ENCODE measurements at places on chromosomes 7 and 10.

- no peak for DNase-seq
Measured at GRCh38 chr7:26457696-26458327, 166.2 kb downstream of the SNX10 start.

DNA sequence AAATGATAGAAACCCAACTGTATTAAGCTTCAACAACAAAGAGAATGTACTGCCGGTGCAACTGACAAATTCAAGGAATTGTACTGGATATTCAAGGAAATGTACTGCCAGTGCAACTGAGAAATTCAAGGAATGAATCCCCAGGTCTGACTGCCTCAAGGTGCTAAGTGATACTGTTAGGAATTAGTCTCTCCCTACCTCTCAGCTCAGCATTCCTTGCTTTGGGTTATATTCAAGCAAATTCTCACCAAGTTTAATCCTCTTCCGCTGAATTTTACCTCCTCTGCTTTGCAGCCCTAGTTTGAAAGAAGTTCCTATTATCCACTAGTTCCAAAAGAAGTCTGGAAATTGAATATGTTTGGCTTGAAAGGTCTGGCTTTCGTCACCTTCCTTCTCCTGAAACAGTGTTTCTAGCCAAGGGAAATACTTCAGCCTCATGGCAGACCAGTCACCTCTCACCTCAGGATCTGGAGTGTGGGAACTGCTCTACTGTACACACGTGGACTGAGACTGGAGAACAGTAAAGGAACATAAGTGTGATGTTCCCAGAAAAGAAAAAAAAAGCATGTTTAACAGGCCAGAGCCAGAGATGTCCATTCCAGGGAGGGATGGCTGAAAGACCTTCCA is 60.4 kb downstream of the SORCS1 start:
- DNase-seq: no peak

- no peak for DNase-seq
Measured at GRCh38 chr7:102096012-102096332, 190.7 kb upstream of the SH2B2 start.

DNA sequence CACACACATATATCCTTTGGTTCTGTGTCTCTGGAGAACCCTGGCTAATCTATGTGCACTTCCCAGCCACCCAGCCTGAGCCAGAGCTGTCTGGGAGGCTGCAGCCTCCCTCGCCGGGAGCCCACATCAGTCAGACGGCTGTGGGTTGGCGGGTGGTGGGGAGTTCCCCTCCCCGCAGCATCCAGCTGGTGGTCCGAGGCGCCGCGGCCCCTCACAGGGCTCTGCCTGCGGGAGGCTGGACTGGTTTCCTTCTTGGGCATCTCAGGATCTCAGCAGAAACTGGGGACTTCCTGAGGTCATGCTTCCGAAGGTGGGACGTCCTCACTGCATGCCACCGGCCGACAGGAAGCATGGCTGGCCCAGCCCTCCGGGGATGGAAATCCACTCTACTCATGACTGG is 22.0 kb upstream of the PSMG3 start:
- no peak for DNase-seq

DNA sequence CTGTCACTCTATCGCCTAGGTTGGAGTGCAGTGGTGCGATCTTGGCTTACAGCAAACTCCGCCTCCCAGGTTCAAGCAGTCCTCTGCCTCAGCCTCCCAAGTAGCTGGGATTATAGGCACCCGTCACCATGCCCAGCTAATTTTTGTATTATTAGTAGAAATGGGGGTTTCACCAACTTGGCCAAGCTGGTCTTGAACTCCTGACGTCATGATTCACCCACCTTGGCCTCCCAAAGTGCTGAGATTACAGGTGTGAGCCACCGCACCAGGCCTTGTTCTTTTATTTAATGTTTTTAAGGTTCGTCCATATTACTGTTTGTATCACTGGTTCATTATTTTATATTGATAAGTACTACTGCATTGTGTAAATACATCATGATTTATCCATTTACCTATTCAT is 10.2 kb upstream of the ITGA8 start:
- no peak for DNase-seq

DNA sequence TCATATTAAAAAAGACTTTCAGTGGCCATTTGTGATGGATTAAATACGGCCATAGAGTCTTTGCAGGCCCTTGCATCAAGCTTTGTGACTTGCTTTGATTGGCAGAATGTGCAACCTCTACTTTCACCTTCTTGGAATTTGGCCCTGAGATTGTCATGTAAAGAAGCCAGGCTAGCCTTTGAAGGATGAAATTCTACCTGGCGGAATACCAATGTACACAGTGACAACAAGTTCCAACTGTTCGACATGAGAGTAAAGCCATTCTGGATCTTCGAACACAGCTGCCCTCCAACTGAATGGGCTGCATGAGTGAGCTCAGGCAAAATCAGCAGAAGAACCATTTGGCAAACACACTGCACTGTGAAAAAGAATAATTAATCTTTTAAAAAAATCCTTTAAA is 321.3 kb downstream of the PHF14 start:
- DNase-seq: no peak

- DNase-seq: no peak
Measured at GRCh38 chr10:50648089-50648934, 24.6 kb upstream of the SGMS1 start.

GRCh38 chr10:56728349-56728748 is 367.3 kb upstream of the ZWINT start:
- no peak for DNase-seq

GRCh38 chr10:93080350-93081046 is 6.8 kb downstream of the CYP26A1 start:
- no peak for DNase-seq

DNA sequence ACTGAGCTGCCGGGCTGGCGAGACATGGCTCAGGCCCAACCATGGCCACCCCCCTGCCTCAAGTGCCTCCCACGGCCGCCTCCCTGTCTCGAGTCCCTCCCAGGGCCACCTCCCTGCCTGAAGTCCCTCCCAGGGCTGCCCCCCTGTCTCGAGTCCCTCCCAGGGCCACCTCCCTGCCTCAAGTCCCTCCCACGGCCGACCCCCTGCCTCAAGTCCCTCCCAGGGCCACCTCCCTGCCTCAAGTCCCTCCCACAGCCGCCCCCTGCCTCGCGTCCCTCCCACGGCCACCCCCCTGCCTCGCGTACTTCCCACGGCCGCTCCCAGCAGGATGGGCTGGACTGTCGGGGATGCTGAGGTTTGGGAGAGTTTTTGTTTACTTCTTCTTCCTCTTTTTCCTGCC is 462.5 kb downstream of the PTPRN2 start:
- no peak for DNase-seq

DNA sequence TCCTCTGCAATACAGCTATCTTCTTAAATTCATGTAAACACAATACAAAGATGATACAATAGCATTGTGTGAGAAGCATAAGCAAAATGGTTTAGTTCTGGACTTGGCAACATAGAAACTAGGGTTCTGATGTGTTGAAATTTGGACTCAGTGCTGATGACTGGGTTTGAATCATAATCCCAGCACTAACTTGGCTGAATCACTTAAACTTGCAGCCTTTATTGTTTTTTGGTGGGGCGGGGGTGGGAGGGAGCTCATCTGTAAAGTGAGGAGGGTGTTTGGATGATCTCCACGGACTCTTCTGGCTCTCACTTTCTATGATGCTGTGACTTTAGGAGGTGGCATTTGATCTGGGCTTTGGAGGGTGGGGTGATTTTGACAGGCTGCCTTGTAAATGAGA is 158.2 kb downstream of the WNT2 start:
- DNase-seq: no peak

- no peak for DNase-seq
Measured at GRCh38 chr7:81583882-81584533, 185.8 kb downstream of the HGF start.

- DNase-seq: no peak
Measured at GRCh38 chr7:41774966-41775365, 72.1 kb upstream of the INHBA start.

DNA sequence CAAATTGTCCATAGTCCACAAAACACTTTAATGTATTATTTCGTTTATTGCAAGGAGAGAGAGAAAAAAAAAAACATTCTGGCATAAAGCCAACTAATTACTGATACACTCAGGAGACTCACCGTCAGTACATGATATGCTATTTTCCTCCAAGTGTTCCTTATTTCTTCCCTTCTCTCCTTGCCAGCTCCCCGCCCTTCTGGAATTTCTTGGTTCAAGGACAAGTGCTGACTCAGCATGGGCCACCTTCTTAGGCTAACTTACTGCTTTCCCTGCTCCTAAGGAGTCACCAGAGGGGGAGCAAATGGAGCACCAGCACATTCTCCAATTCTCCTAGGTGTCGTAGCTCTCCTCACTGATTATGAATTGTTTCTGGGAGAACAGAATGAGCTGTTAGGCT is 133.8 kb upstream of the HDAC9 start:
- DNase-seq: no peak

- DNase-seq: no peak
Measured at GRCh38 chr10:29784175-29784773, 149.5 kb upstream of the SVIL start.

DNA sequence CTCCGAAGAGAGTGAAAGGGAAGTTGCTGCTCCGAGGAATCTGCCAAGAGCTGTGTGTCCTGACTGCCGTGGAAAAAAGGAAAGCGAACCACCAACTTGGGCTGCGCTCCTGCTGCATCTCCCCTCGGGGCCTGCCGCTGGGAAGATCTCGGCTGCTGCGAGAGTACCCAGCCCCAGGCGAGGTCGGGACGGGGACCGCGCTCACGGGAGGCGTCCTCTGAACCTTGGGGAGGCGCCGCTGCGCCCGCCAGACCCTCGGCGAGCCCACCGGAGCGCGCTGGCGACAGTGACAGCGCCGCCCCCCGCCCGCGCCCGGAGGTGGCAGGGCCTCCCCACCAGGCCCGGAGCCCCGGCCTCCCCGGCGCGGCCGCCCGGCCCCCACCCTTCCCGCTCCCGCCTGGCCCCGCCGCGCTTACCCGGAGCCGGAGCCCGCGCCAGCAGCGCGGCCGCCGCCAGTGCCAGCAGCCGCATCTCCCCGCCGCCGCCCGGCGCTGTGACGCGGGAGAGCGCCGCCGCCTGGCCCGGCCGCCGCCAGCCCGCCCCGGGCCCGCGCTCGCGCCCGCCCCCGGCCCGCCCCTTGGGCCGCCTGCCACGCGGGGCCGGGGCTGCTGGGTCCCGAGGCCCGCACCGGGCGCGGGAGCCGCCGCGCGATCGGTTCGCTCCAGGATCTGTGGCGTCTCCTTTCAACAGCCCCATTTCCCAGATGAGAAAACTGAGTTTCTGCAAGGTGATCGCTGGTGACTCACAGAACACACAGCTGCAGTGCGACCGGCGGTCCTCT is at the start of gene VSTM4:
TSS of gene VSTM4 (minus strand) at position 508 of the 781 bp plus-strand sequence. CDS start at position 471, 37 bp downstream.
- DNase-seq: peak; percentile 66

GRCh38 chr7:132319481-132319880 is 256.8 kb downstream of the PLXNA4 start:
- no peak for DNase-seq

GRCh38 chr10:121448766-121449421 is 149.3 kb downstream of the FGFR2 start:
- no peak for DNase-seq

DNA sequence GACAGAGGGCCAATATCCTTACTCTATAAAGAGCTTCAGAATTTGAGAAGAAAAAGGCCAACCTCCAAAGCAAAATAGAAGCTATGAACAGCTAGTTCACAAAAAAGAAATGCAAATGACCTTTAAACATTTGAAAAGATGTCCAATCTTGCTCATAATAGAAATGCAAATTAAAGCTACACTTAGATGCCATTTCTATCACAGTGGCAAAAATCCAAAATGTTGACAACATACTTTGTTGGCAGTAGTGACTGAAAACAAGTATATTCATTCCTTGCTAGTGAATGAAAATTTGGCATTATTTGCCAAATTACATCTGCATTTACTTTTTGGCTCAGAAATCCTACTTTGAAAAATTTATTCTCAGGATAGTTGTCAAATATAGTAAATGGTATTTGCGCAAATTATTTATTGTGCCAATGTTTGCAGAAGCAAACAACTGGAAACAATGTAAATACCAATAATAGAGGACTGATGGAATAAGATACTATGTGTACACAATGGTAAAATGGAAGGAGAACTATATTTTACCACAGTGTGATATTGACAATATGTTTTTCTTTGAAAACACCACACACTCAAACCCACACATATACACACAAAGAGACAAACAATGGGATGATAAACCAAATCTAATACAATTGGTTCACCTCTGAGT is 9.4 kb downstream of the TMEM106B start:
- DNase-seq: no peak

DNA sequence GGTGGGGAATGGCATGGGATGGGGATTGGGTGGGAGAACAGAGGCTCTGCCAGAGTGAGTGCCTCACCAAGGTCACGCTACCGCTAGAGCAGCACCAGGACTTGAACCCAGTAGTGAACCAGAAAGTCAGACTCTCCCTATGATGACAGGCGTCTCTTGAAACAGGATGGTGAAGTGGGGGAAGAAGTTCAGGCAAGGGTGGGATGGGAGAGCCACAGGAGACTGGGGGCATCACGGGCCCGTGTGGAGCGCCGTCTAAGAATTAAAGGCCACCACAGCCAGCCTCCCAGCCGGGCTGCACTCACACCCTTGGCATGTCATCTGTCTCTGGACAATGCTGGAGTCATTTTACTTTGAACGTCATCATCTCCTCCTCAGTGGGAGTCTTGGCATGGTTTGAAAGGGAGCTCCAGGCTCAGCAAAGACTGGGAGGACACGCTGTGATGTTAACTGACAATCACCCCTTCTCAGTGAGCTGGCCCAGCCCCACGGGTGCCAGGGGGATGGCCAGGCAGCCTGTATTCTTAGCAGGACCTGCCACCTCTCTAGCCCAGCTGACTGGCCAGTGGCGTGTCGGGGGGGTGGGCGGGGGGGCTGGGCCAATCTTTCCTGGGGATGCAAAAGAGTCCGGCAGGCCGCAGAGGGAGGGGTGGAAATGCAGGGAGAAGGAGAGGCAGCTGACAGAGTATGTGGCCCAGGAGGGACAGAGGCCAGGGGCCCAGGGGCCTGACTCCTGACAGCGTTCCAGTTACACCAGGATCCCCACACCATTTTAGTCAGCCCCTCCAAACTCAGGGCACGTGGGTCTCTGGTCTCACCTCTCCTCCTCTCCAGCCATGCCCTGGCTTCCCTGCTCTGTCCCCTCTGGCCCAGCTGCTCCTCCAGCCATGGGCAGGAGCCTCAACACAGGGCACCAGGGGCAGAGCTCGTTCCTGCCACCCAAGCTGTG is 96.2 kb downstream of the VOPP1 start:
- no peak for DNase-seq

DNA sequence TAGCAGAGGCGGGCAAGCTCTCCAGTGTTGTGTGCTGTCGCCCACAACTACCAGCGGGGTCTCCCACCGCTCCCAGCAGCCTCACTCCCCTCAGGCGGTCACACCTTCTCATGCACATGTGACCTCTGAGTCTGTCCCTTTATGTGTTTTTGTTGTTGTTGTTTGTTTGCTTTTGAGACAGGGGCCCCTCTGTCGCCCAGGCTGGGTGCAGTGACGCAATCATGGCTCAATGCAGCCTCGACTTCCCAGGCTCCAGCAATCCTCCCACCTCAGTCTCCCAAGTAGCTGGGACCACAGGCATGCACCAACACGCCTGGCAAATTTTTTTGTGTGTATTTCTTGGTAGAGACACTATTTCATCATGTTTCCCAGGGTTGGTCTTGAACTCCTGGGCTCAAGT is 1.5 kb downstream of the CPSF4 start:
- DNase-seq: no peak
